T-helper 17 cell (primary cell): ENCODE measurements at places on chromosomes 5 and 9.

GRCh38 chr9:137470785-137471184 lies 11.7 kb upstream of the NSMF start:
- H3K36me3 ChIP-seq: peaks cover 2% of the 10 kb centered on the region
- no peaks in the 10 kb centered on the region for H3K27me3 ChIP-seq
- peaks cover 11% of the 10 kb centered on the region for H3K4me1 ChIP-seq
- H3K27ac ChIP-seq: no peak overlapping the region
- no peak for DNase-seq

GRCh38 chr9:88781628-88782391 lies 209.5 kb upstream of the S1PR3 start:
- no peaks in the 10 kb centered on the region for H3K36me3 ChIP-seq
- peaks cover 51% of the 10 kb centered on the region for H3K27me3 ChIP-seq
- no peak overlapping the region for H3K27ac ChIP-seq
- H3K4me3 ChIP-seq: no peak overlapping the region

- H3K27ac ChIP-seq: no peak overlapping the region
- no peak for DNase-seq
- H3K27me3 ChIP-seq: no peaks in the 10 kb centered on the region
- H3K36me3 ChIP-seq: no peaks in the 10 kb centered on the region
- no peak overlapping the region for H3K4me3 ChIP-seq
- no peaks in the 10 kb centered on the region for H3K4me1 ChIP-seq
These were observed 1749.0 kb upstream of the C9orf72 start for GRCh38 chr9:29322240-29322639.

- DNase-seq: no peak
- H3K4me1 ChIP-seq: peaks cover 52% of the 10 kb centered on the region
- H3K36me3 ChIP-seq: peaks cover 3% of the 10 kb centered on the region
These were observed 1.0 kb downstream of the LRRC8A start for GRCh38 chr9:128882677-128883603.

GRCh38 chr5:39775086-39775796 lies 350.5 kb upstream of the DAB2 start:
- H3K27ac ChIP-seq: no peak overlapping the region
- H3K4me3 ChIP-seq: no peak overlapping the region
- DNase-seq: no peak
- peaks cover 2% of the 10 kb centered on the region for H3K36me3 ChIP-seq
- peaks cover 32% of the 10 kb centered on the region for H3K27me3 ChIP-seq
- peaks cover 2% of the 10 kb centered on the region for H3K4me1 ChIP-seq

DNA sequence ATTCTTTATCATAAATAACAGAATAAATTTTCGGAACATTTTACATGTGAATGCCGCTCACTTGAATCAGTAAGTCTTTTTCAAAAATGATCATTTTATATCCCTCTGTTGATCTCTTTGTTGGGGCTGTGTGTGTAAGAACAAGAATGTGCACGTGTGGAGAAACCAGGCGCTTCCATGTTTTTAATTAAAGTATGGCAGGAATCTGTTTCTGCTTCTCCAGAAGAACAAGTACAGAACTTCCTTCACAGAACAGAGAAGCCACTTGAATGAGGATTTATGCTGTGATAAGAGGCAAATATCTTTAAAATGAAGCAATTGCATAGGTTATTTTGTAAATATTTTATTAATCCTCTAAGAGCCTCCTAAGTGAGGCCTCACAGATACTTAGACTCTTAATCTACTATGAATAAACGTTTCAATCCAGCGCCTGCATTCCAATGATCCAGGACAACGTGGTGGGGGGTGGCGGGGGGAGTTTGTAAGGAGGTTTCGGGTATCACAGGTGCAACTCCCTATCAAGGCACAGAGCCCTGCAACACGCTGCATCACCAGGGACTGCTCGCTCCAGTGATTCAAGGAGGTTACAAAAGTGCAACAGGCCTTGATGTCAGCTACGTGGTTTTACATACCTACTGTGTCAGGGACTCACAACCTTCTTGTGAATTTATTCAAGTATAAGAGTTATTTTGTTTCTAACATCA lies 409.2 kb downstream of the BNC2 start:
- H3K36me3 ChIP-seq: no peaks in the 10 kb centered on the region
- H3K4me1 ChIP-seq: no peaks in the 10 kb centered on the region
- no peak overlapping the region for H3K4me3 ChIP-seq

GRCh38 chr5:173932695-173933139 lies 44.6 kb downstream of the CPEB4 start:
- H3K36me3 ChIP-seq: peaks cover 2% of the 10 kb centered on the region
- no peak overlapping the region for H3K4me3 ChIP-seq
- H3K4me1 ChIP-seq: peaks cover 5% of the 10 kb centered on the region
- no peak for DNase-seq
- H3K27ac ChIP-seq: no peak overlapping the region
- no peaks in the 10 kb centered on the region for H3K27me3 ChIP-seq

GRCh38 chr5:59471463-59471862 lies 422.1 kb downstream of the PDE4D start:
- peaks cover 6% of the 10 kb centered on the region for H3K27me3 ChIP-seq
- H3K4me1 ChIP-seq: no peaks in the 10 kb centered on the region
- H3K4me3 ChIP-seq: no peak overlapping the region
- no peak overlapping the region for H3K27ac ChIP-seq
- DNase-seq: no peak
- no peaks in the 10 kb centered on the region for H3K36me3 ChIP-seq

GRCh38 chr5:55993013-55993412 lies 1.8 kb downstream of the IL6ST start:
- DNase-seq: no peak
- H3K36me3 ChIP-seq: peaks cover 15% of the 10 kb centered on the region
- peak overlapping the region; percentile 99 for H3K4me3 ChIP-seq
- peaks cover 57% of the 10 kb centered on the region for H3K4me1 ChIP-seq
- H3K27ac ChIP-seq: peak overlapping the region; percentile 100
- no peaks in the 10 kb centered on the region for H3K27me3 ChIP-seq

- H3K27me3 ChIP-seq: peaks cover 65% of the 10 kb centered on the region
- H3K4me3 ChIP-seq: no peak overlapping the region
- H3K4me1 ChIP-seq: peaks cover 3% of the 10 kb centered on the region
- no peak overlapping the region for H3K27ac ChIP-seq
- H3K36me3 ChIP-seq: no peaks in the 10 kb centered on the region
These were observed 163.8 kb downstream of the SYK start for GRCh38 chr9:90965226-90966030.

GRCh38 chr9:34907044-34907443 lies 51.0 kb upstream of the PHF24 start:
- H3K27me3 ChIP-seq: peaks cover 71% of the 10 kb centered on the region
- H3K4me3 ChIP-seq: no peak overlapping the region
- peaks cover 3% of the 10 kb centered on the region for H3K4me1 ChIP-seq

GRCh38 chr9:107246259-107247254 lies 36.5 kb upstream of the RAD23B start:
- peaks cover 10% of the 10 kb centered on the region for H3K4me1 ChIP-seq
- H3K4me3 ChIP-seq: no peak overlapping the region
- no peak for DNase-seq
- no peak overlapping the region for H3K27ac ChIP-seq
- peaks cover 3% of the 10 kb centered on the region for H3K27me3 ChIP-seq

DNA sequence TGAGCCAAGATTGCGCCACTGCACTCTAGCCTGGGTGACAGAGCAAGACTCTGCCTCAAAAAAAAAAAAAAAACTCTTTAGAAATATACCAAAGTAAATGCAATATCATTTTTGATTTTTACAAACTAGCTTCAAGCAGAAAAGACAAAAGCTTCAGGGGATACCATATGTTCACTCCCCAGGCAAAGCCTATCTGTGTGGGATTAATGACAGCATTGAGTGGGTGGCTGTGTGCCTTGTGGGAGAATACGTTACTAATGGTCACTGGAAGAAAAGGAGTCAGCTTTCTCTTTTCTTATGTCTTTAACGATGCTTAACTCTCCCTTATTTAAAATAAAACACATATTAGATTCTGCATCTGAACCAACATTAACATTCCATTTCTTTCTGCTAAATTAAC lies 1.9 kb downstream of the PCA3 start:
- H3K4me1 ChIP-seq: peaks cover 3% of the 10 kb centered on the region
- no peak overlapping the region for H3K4me3 ChIP-seq
- H3K27ac ChIP-seq: no peak overlapping the region
- H3K27me3 ChIP-seq: peaks cover 39% of the 10 kb centered on the region
- no peak for DNase-seq
- no peaks in the 10 kb centered on the region for H3K36me3 ChIP-seq

- H3K36me3 ChIP-seq: no peaks in the 10 kb centered on the region
- DNase-seq: no peak
- H3K27ac ChIP-seq: no peak overlapping the region
- H3K4me3 ChIP-seq: no peak overlapping the region
These were observed 439.1 kb upstream of the KIF2A start for GRCh38 chr5:61866930-61867329.

- H3K4me1 ChIP-seq: no peaks in the 10 kb centered on the region
- no peaks in the 10 kb centered on the region for H3K27me3 ChIP-seq
- no peaks in the 10 kb centered on the region for H3K36me3 ChIP-seq
- no peak for DNase-seq
- no peak overlapping the region for H3K27ac ChIP-seq
- no peak overlapping the region for H3K4me3 ChIP-seq
These were observed 634.8 kb upstream of the FAM174A start for GRCh38 chr5:99900302-99900852.

DNA sequence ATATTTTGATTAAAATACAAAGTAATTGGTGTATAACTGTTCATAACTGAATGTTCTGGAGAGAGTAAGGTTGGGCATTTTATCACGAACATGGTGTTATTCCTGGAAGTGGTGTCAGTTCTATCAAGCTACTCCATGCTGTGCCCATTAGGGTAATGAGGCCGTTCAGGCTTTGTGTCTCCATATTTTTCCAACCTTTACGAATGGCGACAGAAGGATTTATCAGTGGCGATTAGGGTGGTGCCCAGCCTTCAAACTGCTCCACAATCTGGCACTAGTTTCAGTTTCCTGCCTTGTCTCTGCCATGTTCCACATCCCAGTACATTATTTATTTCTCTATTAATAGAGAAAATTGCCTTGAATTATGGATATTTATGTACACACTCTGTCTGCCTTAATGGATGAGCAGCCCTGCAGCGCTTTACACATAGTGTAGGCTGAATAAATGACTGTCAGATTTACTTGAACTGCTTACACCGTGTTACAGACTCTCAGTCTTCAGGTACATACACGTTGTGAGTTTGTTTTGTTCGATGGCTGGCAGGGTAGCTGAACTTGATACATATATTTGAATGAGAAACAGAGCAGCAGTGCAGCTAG lies 23.9 kb upstream of the TMC1 start:
- no peak overlapping the region for H3K4me3 ChIP-seq
- H3K4me1 ChIP-seq: peaks cover 2% of the 10 kb centered on the region
- peaks cover 2% of the 10 kb centered on the region for H3K36me3 ChIP-seq
- DNase-seq: no peak
- H3K27me3 ChIP-seq: no peaks in the 10 kb centered on the region

DNA sequence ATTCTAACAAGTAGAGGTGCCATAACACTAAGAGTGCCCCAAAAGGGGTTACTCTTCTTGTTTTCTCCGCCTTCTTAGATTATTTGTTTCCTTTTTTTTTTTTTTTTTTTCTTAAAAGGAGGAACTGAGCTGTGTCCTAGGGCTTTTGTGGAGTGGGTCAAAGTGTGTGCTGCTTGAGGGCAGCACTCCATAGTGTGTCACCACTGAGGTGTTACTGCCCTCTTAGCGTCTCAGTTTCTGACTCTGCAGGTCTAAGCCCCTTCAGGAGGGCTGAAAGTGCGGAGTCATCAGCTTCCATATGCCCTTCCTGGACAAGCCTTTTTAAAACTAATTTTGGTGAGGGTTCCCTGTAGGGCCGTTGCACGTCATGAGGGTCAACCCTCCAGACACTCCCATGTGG lies 12.6 kb upstream of the NANS start:
- no peak overlapping the region for H3K4me3 ChIP-seq
- no peak overlapping the region for H3K27ac ChIP-seq
- H3K36me3 ChIP-seq: peaks cover 6% of the 10 kb centered on the region
- DNase-seq: no peak

DNA sequence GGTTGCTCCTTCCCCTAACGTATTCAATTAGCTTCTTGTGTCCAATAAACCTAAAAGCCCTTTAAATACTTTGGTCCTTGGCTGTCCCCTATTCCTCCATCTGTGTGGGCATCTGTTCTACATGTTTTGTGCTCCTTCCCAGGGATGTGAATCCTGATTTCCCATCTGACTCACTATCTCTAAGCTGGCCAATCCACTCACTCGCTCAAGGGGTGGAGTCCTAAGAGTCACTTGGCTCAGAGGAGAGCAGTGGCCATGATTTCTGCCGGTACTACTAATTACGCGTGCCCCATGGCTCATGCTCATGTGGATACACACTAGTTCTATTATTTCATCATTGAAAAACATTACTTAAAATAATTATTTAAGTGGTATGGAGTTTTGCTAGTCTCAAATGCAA lies 89.6 kb downstream of the TAF11L14 start:
- no peak overlapping the region for H3K4me3 ChIP-seq
- no peak overlapping the region for H3K27ac ChIP-seq
- no peaks in the 10 kb centered on the region for H3K27me3 ChIP-seq
- H3K36me3 ChIP-seq: no peaks in the 10 kb centered on the region
- no peak for DNase-seq

DNA sequence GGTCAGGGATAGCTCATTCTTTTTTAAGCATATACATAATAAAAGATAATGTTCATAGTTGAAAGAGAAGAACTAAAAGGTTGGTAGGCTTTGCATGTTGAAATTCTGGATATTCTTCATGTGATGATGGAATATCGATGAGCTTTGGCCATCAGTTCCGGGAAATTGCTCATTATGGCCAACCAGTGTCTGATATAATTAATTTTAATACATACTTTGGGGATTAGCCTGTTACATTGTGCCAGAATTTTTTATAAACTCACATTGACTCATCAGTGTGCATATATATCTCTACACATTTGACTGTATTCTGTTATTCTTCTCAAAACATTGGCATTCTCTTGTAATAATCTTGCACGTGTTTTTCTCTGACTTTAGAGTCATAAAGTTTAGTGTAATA lies 84.3 kb downstream of the NNT start:
- no peak overlapping the region for H3K27ac ChIP-seq
- peaks cover 7% of the 10 kb centered on the region for H3K36me3 ChIP-seq
- H3K27me3 ChIP-seq: no peaks in the 10 kb centered on the region
- peaks cover 2% of the 10 kb centered on the region for H3K4me1 ChIP-seq
- H3K4me3 ChIP-seq: no peak overlapping the region

- DNase-seq: no peak
- peaks cover 3% of the 10 kb centered on the region for H3K4me1 ChIP-seq
- H3K4me3 ChIP-seq: no peak overlapping the region
- H3K36me3 ChIP-seq: no peaks in the 10 kb centered on the region
- no peak overlapping the region for H3K27ac ChIP-seq
These were observed 487.2 kb upstream of the ST8SIA4 start for GRCh38 chr5:101390151-101390908.
